ENCODE measurements at places on chromosomes 12 and 14.

GRCh38 chr12:12723681-12724420 is 6.7 kb downstream of the CDKN1B start:
- DNase-seq = no peak

GRCh38 chr14:32784405-32784804 is 154.3 kb upstream of the NPAS3 start:
- no peak for DNase-seq

DNA sequence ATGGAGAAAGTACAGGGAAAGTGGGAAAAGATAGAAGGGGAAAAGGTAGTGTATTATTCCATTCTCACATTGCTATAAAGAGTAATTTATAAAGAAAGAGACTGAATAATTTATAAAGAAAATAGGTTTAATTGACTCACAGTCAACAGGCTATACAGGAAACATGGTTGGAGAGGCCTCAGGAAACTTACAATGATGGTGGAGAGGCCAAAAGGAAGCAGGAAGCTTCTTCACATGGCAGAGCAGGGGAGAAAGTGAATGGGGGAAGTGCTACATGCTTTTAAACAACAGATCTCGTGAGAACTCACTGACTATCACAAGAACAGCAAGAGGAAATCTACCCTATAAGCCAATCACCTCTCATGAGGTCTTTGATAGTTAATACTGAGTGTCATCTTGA is 725.0 kb upstream of the FLRT2 start:
- no peak for DNase-seq

- no peak for DNase-seq
Measured at GRCh38 chr14:58533446-58533845, 104.3 kb upstream of the DACT1 start.

- DNase-seq = peak; percentile 11
Measured at GRCh38 chr12:460261-461230, 807 bp downstream of the B4GALNT3 start.

DNA sequence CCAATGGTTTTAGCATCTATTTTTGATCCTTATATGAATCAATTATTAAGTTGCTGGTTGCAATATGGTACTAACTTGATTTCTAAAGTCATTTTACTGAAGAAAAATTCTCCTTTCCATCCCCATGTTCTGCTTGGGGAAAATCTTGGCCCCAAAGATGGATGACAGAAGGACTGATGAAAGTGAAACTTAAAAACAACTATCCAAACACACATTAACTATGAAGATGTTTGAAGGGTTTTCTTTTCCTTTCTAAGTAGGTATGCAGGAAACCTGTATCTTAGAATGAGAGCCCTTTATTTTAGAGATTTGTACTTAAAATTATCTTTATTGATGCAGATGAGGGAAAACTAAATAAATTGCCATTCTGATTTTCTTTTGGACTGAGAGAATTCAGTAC is 5.9 kb downstream of the C12orf71 start:
- DNase-seq = no peak

- no peak for DNase-seq
Measured at GRCh38 chr12:67792185-67792584, 143.6 kb downstream of the DYRK2 start.

GRCh38 chr12:22118238-22118790 is 72.3 kb downstream of the CMAS start:
- DNase-seq = no peak

DNA sequence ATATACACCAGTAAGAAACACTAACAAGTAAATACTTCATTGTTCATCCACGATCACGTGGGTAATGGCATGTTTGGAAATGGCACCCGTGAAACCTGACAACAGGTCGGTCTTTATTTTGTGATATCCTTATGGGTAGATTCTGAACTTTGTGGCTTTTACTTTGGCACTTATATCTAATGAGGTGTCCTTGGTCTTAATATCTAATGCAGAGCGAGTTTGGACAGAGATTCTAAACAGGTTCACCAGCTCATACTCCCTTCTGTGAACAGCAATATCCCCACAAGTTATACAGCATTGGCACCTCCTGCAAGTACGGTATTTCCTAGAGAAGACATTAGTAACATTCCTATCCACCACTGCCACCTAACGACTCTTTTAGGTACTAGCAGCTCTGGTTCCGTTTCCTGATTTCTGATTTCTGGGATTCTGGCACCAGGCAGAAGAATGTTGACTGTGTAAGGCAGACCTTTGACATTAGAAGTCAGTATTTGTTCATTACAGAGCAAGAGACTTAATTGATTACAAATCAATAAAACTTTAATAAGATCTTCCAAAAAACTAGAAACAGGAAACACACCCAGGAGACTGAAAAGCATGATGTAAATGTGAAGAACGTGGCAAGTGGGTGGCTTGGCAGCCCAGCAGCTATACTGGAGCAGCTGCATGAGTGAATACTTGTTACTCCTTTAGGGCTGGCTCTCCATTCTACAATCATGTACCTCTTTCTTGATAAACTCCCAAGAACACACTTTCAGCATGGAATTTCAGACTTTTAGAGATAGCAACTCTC is 2.5 kb downstream of the ANG start:
- DNase-seq = no peak

- DNase-seq = no peak
Measured at GRCh38 chr14:31060253-31060875, 34.2 kb upstream of the STRN3 start.

- DNase-seq = no peak
Measured at GRCh38 chr12:43893670-43894069, 57.8 kb downstream of the TMEM117 start.

DNA sequence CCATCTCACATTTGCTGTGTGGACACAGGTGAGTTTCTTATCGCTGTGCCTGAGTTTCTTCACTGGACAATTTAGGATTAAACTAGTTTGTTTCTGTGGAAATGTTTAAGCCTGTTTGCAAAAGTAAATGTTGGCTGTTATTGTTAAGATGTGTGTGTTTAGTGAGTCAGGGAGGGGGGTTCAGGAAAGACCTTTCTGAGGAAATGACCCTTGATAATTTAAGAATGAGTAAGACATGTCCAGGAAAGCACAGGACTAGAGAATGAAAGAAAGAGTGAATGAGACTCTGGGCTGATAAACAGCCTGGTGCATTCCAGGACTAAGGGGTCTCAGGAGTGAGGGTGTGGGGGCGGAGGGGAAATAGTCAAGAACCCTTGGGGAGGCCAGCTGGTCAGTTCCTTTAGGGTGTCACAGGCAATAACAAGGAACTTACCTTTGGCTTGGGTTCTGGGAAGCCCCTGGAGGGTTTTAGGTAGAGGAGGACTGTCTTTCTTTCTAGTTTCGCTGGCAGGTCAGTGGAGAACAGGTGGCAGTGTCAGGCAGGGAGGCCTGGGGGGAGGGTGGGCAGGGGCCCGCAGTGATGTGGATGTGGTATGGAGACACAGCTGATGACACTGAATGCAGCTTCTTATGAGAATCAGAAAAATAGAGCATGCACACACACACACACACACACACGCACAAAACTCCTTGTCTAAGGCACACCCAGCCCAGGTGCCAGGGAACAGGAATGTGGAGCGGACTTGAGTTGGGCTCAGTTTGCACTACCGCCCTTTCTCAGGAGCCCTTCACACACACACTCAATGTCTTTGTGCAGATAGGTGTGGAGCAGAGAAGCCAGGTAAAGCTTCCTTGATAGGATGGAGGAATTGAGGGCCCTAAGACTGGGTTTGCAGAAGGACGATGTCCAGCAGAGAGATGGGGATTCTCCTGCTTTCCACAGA is 1005.5 kb downstream of the VRK1 start:
- no peak for DNase-seq

DNA sequence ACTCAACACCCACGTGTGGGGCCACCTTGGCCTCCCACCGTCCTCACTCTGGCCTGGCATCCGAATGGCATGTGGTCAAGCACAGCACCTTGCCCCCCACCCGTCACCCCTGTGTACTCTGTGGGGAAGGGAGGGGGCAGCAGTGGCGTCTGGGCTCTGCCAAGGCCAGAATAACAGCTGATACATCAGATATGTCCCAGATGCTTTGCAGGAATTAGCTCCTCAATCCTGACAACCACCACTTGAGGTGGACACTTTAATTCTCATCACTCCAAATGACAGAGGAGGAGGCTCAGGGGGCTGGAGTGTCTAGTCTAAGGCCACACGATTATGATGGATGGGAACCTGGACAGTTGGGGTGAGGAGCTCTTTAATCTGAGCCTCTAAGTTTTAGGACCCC is 1.7 kb upstream of the KRT80 start:
- DNase-seq = no peak

DNA sequence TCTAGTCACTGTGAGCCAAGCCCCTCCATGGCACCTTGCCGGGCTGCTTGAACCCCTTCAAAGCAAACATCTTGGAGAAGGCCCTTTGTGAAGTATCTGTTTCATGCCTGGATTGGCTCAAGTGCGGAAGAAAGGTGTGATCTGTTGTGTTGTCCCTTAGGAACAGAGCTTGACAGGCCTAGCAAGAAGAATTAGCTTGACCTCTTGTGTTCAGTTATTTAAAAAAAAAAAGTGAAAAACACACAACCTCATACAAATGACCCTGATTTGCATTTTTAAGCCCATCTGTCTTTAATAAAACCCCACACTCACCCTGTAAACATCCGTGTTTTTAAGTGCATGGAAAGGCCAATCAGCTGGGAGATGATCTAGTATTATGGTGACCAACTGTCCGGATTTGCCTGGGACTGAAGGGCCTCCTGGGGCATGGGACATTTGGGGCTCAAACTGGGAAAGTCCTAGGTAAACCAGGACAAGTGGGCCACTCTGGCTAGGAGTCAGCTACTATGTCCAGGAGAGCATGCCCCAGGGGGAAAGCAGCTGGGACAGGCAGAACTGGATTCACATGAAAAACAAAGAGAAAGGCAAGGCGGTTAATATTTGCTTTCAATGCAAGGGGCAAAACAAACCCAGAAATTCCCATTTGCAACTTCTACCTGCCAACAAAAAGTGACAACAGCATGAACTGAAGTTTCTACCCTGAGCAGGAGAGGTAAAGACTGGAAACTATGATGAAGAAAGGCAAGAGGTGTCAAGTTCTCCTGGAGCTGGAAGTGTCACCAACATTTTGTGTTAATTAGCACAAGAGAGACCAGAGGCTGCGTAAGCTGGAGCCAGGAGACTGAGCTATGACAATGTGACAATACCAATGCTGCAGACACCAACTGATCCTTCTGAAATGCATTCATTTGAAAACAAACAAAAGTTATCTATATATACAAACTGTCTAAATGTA is 78.6 kb downstream of the CLMN start:
- no peak for DNase-seq

DNA sequence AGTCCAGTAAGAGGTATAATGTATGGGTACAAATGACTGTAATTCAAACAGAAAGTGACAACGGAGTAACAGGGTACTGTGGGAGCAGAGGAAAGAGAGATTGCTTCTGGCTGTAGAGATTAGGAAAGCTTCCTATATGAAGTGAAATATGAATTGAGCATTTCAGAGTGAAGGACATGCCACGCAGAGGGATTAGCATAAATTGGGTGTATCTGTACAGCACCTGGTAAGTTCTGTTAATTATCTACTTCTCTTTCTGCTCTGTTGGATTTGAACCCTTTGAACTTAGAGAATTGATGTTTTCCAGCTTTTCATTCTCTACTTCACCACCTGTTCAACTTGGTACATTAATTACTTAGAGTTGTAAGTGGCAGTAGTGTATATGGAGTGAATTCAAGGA is 8.8 kb downstream of the STK38L start:
- no peak for DNase-seq

- DNase-seq = no peak
Measured at GRCh38 chr12:120237360-120238171, 28.0 kb downstream of the PXN start.

- DNase-seq = no peak
Measured at GRCh38 chr14:65019944-65020566, 33.4 kb downstream of the FNTB start.

GRCh38 chr12:4615667-4616066 is 33.2 kb downstream of the AKAP3 start:
- no peak for DNase-seq

DNA sequence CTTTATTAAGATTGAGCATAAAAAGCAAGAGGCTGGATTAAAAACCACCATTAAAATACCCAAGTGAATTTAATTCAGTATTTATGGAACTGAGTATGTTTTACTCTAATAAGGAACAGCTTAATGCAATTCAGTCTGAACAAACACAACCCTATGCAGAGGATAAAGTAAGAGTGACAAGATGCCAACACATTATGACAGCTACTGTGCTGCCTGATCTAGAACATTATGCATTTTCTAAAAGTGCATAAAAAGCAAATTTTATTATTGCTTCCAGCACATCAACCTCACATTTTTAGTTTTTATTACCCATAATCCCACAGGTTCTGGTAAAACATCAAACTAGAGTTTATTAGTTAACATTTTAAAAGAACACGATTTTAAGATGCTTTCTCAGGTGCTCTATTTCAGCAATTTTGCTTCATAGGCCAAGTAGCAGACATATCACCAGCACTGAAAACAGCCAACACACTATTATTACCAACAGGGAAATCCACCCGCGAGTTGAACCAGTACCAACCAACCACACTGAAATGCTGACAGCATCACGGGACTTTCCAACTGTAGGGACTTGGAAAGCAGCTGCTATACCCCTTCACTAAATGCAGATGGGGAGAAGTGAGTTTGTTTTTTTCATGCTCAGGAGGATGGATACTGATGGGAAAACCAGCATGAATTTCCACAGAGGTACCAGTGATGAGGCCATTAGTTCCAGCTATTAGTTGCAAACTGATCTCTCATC is 372.1 kb downstream of the KCNH5 start:
- no peak for DNase-seq

- no peak for DNase-seq
Measured at GRCh38 chr12:19904819-19905218, 463.5 kb upstream of the PDE3A start.

- no peak for DNase-seq
Measured at GRCh38 chr12:104877103-104877705, 80.9 kb downstream of the SLC41A2 start.

DNA sequence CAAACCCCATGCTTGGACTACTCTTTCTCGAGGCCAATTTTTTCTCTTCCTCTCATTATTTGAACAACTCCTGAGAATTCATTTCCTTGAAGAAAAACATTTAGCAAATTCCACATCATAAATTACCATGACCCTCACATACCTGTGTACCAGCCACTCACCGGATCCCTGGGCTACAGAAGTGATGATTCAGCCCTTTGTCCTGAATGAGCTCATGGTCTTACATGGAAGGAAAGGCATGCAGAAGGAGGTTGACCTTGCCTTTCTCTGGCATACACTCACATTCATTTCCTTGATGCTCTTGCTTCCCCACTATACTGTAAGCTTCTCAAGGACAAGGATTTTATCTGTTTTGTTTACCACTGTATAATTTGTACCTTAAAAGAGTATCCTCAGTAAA is 191.5 kb downstream of the SLC5A8 start:
- DNase-seq = no peak

- DNase-seq = no peak
Measured at GRCh38 chr14:65330416-65330815, 82.1 kb upstream of the FUT8 start.
